ENCODE measurements at places on chromosomes 5 and 9.

- DNase-seq, result no peak
Measured at GRCh38 chr9:34963552-34963951, 5.5 kb downstream of the PHF24 start.

DNA sequence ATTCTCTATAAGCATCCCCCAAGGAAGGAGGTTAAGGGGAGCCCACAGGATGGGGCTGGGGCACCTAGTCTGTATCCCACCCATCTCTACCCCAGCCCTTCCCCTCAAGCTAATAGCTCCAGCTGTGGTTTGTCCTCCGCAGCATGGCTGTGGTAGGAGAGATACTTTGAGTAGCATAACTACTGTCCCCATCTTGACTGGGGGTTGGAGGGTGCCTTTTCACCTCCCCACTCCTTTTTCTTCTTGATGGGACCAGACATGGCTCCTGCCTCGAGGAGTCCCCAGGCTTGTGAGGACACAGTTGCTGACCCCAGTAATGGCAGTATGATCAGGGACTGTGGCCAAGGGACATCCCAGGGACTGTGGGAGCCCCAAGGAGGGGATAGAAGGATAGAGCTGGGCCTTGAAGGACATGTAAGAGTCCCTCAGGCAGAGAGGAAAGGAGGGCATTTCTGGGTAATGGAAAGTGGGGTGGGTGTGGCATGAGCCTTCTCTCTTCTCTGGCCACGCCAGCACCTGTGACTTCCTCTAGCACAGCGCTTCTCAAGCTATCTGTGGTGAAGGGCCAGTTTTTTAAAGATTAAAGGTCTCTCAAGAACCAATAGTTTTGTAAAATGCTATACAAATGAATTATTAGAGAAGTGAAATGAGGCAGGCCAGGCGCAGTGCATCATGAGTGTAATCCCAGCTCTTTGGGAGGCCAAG lies 14.0 kb downstream of the OLFML2A start:
- no peak for DNase-seq

DNA sequence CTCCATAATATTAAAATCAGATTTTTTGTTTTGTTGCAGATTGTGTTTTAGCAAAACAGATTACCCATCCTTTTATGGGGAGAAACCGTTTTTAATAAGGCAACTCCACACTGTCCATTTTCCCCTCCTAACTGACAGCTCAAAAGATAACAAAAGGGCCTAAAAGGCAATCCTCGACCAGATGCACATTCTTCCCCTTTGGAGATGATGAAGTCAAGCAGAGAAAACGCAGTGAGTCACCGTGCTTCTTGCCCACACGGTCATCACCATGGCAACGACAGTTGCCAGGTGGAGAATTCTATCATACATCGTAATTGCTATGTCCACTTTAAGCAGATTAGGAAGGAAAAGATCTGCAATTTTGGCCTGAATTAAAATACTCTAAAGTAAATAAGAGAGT lies 96.4 kb downstream of the DIRAS2 start:
- no peak for DNase-seq

DNA sequence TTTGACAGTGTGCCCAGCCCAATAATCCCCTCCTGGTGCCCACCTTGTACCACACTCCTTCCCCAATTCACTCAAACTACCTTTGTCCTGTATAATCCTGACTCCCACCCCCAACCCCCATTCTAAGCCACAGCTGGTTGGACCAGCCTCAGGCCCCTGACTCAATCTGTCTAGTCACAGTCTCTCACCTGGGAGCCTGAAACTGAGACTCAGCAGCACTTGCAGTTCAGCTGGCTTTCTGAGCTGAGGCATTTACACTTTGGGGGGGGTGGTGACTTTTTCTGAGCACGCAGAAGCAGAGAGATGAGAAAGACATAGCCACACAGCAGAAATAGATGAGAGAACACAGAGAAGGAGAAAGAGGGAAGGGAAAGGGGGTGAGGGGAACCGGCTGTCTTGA lies 247.3 kb downstream of the MAN2A1 start:
- no peak for DNase-seq

DNA sequence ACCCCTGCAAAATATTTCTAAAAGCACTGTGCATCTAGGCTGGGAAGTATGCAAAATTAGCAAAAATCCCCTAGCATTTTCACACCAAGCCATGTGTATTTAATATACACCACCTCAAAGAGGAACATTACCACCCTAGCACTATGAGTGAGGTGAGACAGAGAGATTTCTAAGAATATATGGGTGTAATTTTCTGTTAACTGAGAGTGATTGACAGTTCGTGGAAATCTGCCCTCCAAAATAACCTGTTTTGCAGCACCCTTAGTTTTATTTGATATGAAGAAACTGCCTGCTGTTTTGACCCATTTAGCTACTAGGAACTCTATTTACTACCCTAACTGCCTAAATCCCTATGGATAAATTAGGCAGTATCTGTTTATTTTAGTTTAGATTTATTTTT lies 64.2 kb upstream of the CDKN2B start:
- no peak for DNase-seq

Data from vagina (tissue), 2 donors.